ENCODE measurements at places on chromosomes 2 and 18.

GRCh38 chr18:79382681-79383387 is 12.9 kb upstream of the NFATC1 start:
- no peak for DNase-seq

- no peak for DNase-seq
These were observed at the start of gene DRC1 for GRCh38 chr2:26401739-26402541. Gene DRC1 (plus strand): TSS chr2:26401920. CDS start chr2:26401990, 70 bp downstream.

DNA sequence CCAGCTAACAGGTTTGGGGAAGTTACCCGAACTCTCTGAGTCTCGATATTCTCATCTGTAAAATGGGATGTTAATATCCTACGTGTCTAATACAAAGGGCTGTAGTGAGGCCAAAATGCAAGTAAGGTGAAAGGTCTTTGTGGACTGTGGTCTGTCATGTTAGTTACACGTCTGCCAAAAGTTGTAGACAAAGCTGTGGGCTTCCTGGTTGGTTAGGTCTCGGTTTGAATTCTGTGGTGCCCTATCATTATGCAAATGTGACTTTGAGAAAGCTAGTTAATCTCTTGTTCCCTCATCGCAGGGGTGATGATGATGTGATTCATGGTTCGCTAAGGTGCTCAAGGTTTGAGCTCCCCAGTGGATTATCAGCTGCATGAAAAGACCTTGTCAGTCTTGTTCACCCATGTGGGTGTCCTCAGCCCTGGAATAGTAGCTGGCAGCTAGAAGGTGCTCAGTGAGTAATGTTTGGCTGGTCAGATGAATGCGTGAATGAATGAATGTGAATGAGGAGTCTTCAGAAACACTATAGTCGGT is 23.1 kb downstream of the TRIB2 start:
- DNase-seq: no peak

DNA sequence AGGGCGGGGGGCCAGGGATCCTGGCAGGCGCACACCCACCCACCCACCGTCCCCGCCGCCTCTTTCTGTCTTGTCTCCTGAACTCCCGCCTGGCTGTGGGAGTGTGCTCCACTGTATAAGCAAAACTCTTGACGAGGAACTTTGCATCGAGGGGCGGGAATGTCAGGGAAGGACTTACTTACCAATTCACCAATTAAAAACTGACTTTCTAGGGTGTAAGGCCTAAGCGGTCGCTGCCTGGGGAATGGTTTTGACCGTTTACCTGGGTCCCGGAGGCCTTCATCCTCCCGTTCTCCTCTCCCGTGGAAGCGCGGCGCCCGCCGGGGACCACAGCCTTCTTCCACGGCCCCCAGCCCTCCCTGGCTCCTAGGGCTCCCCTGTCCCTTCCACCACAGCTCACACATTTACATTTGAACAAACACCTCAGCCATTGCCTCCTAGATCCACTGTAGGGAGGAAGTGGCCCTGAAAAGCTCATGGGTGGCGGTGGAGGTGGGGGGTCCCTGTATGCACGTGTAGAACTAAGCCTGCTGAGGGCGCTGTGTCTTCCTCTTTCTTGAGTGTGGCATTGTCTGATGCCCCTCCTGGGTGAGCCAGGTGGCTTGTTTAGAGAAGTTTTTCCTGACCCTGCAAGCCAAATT is 8.9 kb downstream of the ASIC4 start:
- no peak for DNase-seq

GRCh38 chr2:24840962-24841945 is 48.0 kb downstream of the CENPO start:
- DNase-seq: no peak

GRCh38 chr18:3458378-3458777 is 8.4 kb downstream of the TGIF1 start:
- no peak for DNase-seq

DNA sequence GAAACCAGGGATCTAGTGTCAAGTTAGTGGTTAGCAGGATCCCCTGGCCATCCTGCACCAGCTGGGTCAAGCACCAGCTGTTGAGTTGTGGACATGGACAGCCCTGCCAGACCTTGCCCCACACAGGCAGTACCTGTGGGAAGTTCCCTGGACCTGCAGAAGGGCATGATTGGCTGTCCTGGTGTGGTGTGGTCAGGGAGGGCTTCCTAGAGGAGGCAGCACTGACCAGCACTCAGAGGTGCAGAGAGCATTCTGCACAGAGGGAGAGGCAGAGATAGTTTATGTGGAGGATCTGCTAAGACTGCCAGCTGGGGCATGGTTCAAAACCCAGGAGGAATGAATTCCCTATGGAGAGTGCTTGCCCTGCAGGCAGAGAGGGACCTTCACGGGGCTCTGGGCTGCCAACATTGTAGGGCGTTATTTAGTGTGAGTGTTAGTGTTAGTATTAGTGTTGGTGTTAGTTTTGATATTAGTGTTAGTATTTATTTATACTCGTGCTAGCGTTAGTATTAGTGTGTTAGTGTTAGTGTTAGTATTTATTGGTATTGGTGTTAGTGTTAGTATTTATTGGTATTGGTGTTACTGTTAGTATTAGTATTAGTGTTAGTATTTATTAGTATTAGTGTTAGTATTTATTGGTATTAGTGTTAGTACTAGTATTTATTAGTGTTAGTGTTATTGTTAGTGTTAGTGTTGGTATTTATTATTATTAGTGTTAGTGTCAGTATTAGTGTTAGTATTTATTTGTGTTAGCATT is 31.9 kb downstream of the TWIST2 start:
- no peak for DNase-seq

DNA sequence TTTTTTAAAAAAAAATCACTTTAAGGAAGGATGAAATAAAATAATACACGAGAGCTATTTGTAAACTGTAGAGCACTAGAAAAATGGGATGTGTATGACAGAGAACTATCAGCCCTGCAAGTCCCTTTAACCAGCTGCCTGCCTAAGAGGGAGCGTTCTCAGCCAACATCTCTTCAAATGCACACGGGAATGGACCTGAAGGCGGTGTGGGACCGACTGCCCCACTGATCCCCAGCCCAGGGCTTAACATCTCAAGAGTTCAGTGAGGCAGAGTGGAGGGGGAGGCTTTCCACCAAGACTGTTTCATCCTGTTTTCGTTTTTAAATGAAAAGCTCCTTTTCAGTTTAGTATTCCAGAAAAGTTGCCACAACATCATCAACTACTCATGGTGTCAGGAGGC is 2.2 kb downstream of the INPP4A start:
- no peak for DNase-seq

- DNase-seq: no peak
These were observed at the start of gene GPR75 for GRCh38 chr2:53859206-53860181. Gene GPR75 (minus strand): TSS chr2:53859967. CDS start chr2:53854756, 5,211 bp downstream.

DNA sequence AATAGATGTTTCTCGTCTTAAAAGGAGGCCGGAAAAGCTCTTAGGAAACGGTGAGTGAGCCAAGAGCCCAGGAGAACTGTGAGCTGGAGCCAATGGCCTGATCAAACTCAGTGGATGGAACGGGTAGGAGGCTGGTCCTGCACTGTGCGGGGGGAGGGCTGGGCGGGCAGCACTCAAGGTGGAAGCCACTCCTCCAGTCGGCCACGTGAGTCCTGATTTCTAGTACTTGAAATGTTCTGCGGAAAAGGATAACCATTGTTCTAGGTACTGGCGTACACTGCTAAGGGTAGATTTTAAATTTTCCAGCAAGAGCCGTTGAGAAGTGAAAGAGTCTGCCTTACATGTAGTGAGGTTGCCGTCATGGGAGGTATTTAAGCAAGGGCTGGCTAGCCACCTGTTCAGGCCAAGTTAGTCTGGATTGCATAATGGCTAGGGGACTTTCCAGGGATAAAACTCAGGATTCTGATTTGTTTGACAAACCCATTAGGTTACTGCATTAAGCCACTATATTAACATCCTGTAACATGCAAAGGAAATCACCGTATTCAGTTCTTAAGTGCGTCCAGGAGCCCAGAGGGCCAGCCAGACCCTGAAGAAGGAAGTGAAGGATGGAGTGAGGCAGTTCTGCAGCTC is 51.3 kb upstream of the ODC1 start:
- DNase-seq: no peak

GRCh38 chr2:62156861-62157496 is 38.9 kb upstream of the B3GNT2 start:
- DNase-seq: no peak

GRCh38 chr2:239114616-239115265 is 266.9 kb downstream of the TWIST2 start:
- no peak for DNase-seq

- DNase-seq: peak; percentile 30
These were observed 114.5 kb downstream of the INSIG2 start for GRCh38 chr2:118202707-118203303.

- no peak for DNase-seq
These were observed 228.6 kb downstream of the CD226 start for GRCh38 chr18:69718912-69719547.

DNA sequence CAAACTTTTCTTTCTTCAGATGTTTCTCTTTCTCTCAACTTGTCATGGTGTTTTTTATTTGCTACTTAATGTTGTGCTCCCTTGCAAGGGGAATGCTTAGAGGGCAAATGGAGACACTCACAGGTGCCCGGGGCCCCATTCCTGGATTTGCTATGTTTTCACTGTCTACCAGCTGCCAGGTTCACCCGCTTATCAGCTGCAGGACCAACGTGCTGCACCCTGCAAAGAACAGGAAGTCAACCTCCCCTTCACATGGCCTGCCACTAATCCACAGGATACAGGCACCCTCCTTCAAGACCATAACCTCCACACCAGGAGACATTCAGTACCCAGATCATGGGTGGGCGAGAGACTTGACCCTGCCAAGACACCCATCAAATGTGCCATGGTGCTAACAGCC is 237.6 kb upstream of the STON1 start:
- DNase-seq: no peak

- no peak for DNase-seq
These were observed 20.5 kb upstream of the ZNF236 start for GRCh38 chr18:76801567-76802505.

GRCh38 chr18:52888014-52888413 is 548.0 kb downstream of the DCC start:
- no peak for DNase-seq

DNA sequence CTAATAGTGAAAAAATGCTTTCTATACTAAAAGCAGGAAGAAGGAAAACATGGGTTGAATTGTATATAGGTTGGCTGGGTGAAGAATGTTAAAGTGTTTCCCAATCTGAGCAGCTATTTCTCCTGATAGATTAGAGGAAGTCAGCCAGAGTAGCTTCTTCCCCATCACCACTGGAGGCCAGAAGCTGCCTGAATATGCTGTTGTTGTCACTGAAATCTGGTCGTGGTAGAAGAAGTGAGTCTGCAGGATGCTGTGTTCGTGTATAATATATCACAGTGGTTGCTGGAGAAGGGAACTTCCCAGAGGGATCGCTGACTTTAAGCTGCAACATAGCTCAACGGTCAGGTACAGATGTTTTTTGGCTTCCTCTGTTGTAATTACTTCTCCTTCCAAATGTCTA is 247.5 kb upstream of the LRATD1 start:
- DNase-seq: no peak

GRCh38 chr2:53690876-53691275 is 76.7 kb upstream of the CHAC2 start:
- no peak for DNase-seq

DNA sequence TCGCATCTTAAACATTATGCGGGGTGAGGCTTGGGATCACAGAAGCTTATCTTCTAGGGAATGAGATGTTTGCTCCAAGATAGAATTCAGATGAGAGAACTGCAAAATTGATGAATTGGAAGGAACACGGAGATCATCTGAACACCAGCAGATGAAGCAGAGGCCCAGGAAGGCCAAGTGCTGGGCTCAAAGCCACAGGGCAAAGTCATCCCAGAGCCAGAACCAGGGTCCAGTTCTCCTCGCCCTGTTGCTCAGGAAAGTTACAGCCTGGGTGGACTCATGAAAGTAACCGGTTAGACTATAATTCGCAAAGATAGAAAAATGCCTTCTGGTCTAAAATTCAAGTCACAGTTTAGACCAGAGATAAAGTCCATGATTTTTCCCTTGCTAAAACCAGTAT is 456.1 kb upstream of the ID2 start:
- no peak for DNase-seq

- DNase-seq: no peak
These were observed 116.7 kb downstream of the LPIN1 start for GRCh38 chr2:11863103-11863502.

Measured in stimulated activated CD4-positive, alpha-beta T cell treated with anti-CD3 and anti-CD28 coated beads, Interleukin-15, amount 100 ng/mL, for 1 hour (primary cell).